ENCODE measurements at places on chromosomes 1 and 21. TPM values are rescaled to one million over a fixed set of nuclear protein-coding genes. Genes with fewer than 3 reads are reported as not detected.

DNA sequence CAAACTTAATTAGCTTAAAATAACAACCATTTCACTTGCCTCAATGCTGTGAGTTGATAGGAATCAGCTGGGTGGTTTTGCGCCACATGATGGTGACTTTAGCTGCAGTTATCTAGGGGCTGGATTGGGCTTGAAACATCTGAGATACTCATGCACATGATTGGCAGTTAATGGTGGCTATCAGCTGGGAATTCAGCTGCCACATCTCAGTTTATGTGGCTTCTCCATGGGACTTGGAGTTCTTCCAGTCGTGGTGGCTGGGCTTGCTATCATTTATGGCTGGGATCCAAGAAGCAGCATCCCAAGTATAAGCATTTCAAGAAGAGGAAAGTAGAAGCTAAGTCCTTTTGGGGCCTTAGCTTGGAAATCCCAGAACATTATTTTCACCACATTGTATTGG is 36.4 kb downstream of the PDC start:
- no peak for DNase-seq

SLAMF9 gene
- total RNA-seq: not detected

AGMAT gene
- 24.0 TPM for total RNA-seq

NBPF14 gene
- total RNA-seq: 14.8 TPM

IFI44 gene
- total RNA-seq: 55.4 TPM

BRWD1 gene
- 24.5 TPM for total RNA-seq

DNA sequence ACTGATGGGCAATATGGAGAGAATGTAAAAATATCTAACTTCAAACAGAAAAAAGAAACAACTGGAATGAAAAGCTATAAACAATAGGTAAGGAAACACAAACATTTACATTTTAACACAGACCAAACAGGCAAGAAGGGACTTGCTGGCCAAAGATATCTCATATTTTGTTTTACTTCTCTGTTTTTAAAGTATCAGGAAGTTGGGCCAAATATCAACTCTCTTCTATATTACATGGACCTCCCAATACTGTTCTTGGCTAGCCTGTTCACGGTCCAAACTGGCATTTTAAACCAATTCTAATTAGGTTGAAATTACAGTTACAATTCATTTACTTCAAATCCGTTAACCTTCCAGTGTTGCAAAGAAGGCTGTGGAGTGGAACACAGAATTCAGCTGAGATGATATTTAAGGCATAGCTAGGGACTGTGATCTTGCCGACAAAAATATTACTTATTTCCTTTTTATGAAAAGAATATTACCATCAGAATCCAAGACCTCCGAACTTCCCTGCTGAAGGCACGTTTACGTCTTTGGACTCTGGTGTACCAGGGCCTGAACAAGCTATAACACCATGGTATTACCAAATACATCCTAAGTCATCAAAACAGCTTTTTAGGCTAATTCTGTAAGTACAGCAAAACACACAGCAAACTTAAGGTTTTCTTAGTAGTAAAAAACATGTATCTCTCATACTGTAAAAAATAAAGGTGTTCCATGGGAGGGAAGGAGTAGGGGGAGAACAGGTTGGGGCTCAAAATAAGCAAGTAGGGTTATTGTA is 165.4 kb downstream of the RUNX1 start:
- DNase-seq: no peak

DNA sequence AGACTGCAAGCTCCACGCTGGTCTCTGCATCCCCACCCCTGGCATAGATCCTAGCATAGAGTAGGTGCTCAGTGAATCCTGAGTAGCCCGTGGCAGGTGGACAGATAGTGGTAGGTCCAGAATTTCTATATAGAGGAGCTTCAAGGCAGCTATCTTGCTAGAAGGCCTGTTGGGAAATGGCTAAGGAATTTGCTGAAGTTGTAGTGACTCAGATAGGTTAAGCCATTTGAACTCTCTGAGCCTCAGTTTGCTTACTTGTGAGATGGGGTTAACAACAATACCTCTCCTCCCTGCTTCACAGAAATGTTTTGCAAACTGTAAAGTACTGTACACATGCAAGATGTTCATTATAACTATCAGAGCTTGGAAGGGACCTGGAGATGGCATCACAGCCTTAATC is 23.4 kb upstream of the EPHB2 start:
- no peak for DNase-seq

PTPN22 gene
- 52.6 TPM for total RNA-seq

KAZN gene
- 0.89 TPM for total RNA-seq

DNA sequence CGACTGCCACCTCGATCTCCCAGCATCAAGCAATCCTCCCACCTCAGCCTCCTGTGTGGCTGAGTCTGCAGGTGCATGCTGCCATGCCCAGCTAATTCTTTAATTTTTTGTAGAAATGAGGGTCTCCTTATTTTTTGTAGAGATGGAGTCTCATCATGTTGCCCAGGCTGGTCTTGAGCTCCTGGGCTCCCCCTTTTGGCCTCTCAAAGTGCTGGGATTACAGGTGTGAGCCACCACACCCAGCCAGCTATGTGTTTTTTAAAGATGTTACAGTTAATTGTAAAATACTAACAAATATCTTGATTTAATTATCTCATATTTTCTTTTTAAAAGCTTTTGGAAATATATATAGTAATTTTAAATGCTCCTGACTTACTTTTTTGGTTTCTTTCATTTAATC is 181.3 kb upstream of the DMRTA2 start:
- DNase-seq: no peak

OR2T35 gene
- not detected for total RNA-seq

NTMT2 gene
- total RNA-seq: not detected

GRCh38 chr1:173084292-173084691 is 33.6 kb upstream of the TNFSF18 start:
- DNase-seq: no peak

SPATA1 gene
- 0.61 TPM for total RNA-seq

- DNase-seq: no peak
These were observed 202.3 kb upstream of the GALNT2 start for GRCh38 chr1:229864686-229865230.

FAM167B gene
- total RNA-seq: 0.82 TPM

RABIF gene
- total RNA-seq: 7.4 TPM

GRCh38 chr1:150575072-150575489 is 4.3 kb downstream of the MCL1 start:
- no peak for DNase-seq

DNA sequence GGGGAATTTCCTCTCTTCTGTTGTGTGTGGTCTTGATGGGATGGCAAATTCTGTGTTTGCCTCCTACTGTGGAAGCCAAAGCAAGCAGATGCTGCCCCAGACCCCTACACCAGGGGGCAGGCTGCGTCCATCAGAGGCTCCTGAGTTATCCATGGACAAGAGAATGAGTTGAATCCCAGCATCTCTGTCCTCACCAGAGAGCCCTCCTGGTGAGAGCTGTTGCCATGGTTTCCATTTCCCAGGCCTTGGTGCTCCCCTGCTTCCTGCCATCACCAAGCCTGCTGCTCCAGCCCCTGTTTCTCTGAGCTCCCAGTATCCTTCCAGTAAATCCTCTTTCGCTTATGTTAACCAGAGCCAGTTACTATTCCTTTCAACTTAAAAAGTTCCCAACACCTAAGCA is 20.4 kb upstream of the GNG12 start:
- peak; percentile 57 for DNase-seq

DNA sequence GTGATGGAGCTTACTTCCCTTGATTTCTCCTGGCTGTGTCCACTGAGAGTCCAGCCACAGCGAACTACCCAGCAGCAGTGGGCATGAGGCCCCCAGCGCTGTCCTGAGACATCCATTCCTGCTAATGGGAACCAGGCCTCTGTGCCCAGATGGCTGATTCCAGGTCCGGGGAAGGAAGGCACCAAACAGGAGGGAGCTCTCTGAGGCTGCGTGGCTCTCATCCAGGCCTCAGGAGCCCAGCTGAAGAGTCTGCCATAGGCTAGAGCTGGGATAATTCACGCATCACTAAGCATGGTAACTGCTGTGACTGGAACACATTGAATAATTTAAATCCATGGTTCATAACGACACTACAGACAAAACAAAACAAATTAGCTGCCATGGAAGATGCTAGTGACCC is 24.7 kb upstream of the LRRC47 start:
- no peak for DNase-seq

GRCh38 chr1:156347331-156347730 is 9.0 kb downstream of the TSACC start:
- no peak for DNase-seq

GRCh38 chr1:180982422-180982821 is 40.2 kb downstream of the STX6 start:
- no peak for DNase-seq

AADACL4 gene
- total RNA-seq: not detected

DNA sequence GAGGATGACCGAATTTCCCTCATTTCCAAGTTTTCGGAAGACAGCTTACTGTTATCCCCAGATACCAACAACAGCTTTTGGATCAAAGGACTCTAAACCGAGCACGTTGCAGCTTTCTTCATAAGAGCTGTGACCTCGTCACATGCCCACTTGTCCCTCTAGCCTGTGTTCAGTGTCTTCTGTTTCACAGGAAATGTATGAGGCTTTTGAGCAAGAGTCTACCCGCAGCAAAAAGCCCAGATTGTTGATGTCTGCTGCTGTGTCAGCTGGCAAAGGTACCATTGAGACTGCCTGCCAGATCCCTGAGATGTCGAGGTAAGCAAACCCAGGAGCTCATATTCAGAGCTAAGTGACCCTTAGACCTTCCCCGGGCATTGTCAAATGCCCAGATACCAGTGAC is 24.1 kb downstream of the CHI3L2 start:
- no peak for DNase-seq

GRCh38 chr1:195733826-195734225 is 874.4 kb downstream of the KCNT2 start:
- DNase-seq: peak; percentile 10

SPRR4 gene
- total RNA-seq: not detected

- DNase-seq: no peak
These were observed 100.0 kb downstream of the SLC25A24 start for GRCh38 chr1:108100148-108100547.

GRCh38 chr1:184610876-184611595 is 143.6 kb downstream of the EDEM3 start:
- no peak for DNase-seq

GRCh38 chr1:172906778-172907592 is 143.8 kb downstream of the TNFSF18 start:
- peak; percentile 12 for DNase-seq

AKNAD1 gene
- total RNA-seq: not detected

- no peak for DNase-seq
These were observed 325.6 kb downstream of the DISC1 start for GRCh38 chr1:231952154-231952553.

Data from activated CD4-positive, alpha-beta T cell treated with anti-CD3 and anti-CD28 coated beads for 36 hours (primary cell).